ENCODE measurements at places on chromosomes 11 and 22.

DNA sequence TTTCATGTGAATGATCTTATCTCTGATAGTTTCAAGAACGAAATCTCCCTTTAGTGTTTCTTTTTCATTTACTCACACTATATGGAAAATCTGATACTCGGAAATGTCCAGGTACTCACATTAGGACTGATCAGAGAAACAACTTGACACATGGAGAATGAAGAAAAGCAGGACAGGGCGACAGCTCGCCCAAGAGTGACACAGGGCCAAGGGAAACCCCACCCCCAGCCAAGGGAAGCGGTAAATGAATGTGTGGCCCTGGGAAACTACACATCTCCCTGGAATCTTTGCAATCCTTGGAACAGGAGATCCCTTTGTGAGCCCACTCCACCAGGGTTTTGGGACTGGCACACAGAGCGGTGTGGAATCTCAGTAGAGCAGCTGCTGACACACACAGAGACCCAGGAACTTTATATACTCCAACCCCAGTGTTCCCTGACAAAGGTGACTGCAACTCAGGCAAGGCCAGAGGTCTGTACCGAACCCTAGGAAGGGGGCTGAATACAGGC, 303.7 kb upstream of the ARHGAP42 start:
- no peak for DNase-seq

DNA sequence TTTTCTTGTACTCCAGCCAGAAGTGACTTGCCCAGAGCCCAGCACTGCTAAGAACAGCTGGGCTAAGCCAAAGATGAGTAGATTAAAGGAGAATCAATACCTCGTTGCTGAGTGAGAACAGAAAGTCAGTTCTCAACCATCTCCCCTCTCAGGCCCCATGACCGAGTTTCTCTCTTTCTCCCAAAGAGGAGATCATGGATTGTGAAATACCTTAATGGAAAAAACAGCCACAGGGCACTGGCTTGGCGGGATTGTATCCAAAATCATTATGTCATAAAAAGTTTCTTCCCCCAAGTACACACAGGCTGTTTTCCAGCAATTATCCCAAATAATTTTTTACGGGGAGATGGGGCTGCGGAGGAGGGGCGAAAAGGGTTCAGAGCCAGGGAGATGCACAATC, 111.8 kb upstream of the TMEM45B start:
- no peak for DNase-seq

DNA sequence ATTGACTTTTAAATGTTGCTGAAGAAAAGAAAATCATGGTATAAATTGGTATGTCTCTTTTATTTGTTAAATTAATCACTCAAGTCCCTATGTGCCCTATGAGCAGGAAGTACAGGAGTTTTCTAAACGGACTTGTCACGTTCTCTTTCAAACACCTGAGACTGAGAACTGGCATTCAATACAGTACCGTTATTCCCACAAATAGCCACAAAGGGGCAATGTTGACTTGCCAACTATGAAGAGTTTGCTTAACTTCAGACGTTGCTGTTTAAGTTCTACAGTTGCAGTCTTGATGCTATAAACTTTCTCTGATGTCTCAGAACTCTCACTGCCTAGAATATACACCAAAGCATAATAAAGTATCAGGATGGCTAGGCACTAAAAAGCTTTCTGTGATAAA, 7.6 kb downstream of the OR56A1 start:
- DNase-seq = no peak

DNA sequence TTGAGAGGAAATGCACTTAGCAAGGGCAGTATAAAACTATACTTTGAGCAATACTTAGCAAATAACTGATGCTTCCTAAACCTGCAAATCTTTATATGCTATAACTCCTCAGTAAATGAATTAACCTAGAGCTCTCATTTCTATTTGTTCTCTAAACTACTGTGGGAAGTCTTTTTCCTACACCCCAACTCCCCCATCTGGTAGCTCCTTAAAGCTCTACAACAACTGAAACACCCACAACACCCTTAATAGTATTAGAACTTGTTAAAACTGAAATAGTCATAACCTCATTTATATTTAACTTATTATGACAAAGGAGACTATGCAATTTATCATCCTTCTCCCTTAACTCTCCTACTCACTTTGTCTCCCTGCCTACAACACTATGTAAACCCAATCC, 43.4 kb downstream of the GUCY1A2 start:
- no peak for DNase-seq

DNA sequence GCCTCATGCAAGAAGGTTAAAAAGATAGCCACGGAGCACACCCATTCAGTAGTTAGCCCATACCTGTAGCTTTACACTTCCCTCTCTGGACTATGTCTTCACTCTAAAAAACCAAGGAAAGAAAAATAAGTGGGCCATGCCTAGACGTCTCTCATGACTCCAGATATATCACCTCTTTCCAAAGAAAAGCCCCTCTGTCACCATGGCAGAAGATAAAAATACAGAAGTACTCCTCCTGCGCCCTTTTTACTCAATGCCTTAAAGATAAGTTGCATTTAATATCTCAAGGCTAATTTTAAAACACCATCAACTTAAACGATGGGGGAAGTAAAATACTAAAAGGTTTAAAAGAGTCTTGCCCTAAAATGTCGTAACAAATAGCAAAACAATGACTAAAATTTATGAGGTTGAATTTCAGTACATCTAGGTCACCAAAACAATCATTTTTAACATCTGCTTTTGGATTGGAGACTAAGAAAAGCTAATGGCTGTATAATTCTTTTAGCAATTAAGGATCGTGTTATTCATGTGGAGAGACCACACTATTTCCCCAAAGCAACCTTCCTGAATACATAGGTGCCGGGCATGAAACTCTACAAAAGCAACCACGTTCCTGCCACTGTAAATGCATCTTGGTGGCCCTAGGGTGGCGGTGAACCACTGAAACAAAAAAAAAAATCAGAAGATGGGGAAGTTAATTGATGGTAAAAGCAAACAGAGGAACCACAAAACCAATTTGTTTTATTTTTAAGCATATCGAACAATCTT, 46.0 kb downstream of the CELF1 start:
- DNase-seq = no peak

GRCh38 chr11:128619540-128620308, 32.4 kb upstream of the ETS1 start:
- DNase-seq = no peak

DNA sequence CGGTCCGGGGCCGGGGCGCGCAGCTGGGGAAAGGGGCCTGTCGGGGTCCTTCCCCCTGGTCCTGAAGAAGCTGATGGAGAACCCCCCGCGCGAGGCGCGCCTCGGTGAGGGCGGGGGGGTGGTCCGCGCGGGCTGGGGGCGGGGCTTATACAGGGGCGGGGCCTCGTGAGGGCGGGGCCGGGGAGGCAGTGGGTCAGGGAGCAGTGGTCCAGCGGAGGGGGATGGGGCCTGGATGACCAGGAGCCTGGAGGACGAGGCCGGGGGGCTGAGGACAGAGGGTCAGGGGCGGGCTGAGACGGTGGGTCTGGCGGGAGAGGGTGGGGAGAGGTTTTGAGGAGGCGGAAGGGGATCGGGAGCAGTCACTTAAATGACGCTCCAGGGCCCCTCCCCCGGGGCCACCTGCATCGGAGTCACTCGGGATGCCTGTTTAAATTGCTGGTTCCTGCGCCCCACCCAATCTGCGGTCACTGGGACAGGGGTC, 396 bp downstream of the TEF start:
- DNase-seq = peak; percentile 56

GRCh38 chr11:130536106-130537040, 87.9 kb downstream of the ADAMTS15 start:
- DNase-seq = no peak

GRCh38 chr11:120929664-120930154, 94.2 kb upstream of the TBCEL start:
- peak; percentile 25 for DNase-seq

DNA sequence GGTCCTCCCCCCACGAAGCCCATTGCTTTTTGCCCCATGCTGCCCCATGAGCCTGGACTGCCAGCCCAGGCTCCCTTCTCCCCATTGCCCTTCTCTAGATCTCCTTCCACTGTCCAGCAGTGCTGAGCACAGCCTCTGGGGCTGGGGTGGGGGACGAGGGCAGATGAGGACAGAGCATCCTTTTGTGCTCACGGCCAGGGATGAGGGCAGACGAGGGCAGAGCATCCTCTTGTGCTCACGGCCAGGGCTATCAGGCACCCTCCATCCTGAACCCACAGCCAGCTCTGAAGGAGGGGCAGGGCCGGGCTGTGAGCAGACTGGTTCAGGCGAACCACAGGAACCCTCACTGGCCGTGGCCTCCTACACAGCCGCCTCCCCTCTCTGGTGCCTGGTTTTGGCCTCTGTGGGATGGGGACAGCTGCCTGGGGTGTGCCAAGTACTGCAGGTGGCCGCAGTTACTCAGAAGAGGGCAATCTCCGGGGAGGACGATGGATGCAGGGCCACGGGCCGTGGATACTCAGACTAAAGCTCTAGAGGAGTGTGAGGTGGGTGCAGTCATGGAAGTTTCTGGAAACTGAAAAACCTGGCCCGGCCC, 1258.8 kb downstream of the BRD1 start:
- no peak for DNase-seq

DNA sequence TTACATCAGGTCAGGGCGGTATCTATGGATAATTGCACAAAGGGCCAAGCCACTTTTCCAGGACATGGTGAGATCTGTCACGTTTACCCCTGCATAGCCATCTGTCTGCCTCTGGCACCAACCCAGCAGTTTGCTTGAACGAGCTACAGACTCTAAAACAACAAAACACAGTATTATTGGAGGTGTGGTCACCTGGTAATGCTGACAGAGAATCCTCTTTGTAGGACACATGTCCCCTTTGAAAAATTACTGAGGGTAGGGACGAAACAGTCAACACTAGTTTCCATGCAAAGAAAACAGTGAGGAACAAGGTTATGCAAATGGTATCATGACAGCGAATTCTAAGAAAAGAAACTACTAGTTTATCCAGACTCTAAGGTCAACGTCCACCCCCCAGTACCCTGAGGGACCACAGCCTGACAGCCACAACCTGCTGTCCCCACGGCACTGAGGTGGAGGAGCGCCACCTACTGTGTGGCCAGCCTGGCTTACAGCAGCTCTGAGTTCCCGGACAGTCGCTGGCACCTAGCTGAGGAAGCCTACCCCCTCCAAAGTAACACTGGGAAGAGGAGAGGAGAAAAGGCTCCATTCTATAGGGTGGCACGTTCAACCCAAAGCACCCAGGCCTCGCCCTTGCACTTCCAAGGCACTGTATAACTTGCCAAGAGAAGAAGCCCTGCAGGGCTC, 117.4 kb upstream of the BID start:
- no peak for DNase-seq

GRCh38 chr11:60776167-60776566, 9.0 kb upstream of the MS4A10 start:
- DNase-seq = no peak

DNA sequence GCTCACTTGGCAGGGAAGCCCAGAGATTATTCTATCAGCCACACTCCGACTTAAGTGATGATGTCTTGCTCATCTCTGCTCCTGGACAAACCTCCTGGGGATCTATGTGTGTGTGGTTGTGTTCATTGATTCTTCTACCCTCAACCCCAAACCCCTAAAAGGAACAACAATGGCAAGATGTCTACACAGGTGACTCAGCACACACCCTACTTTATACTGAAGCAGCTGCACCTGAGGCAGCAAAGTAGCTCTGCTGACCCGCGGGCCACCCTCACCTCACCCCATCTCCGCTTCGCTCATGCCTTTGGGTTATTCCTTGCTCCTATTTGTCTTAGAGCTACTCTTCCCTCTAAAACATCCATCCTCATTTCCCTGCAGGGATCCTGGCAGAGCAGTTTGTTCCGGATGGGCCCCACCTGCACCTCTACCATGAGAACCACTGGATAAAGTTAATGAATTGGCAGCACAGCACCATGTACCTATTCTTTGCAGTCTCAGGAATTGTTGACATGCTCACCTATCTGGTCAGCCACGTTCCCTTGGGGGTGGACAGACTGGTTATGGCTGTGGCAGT, 38.7 kb downstream of the TMEM45B start:
- DNase-seq = no peak

DNA sequence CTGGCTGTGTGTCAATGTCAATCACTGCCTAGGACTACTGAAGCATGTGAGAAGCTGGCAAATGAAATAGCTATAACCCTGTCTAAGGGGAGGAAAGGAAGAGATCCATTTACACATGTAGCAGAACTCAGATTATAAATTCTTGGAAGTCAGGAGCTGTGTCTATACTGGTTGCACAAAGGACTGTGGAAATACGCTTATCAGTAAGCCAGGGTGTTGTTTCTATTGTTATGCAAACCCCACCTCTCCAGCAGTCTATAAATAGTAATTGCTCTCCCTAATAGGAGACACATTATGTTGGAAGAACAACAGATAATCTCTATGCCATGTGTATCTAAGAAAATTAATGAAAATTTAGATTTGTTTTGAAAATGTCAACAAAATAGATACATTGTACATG, 693.4 kb upstream of the CCDC90B start:
- DNase-seq = no peak

DNA sequence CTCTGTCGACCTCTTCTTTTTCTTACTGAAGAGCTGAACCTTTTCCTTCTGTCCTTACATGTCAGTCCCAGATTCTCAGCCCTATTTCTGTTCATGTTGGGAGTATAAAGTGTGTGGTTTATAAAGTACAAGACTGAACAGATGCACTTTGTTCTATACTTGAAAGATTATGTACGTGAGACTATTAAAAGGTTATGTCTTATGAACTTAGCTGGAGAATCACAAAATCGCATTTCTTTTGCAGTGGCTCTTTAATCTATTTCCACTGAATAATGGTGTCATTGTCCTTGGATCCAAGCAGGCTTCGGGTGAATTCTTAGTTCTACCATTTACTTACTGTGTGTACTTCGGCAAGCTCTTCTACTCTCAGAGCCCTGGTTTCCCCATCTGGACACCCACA, 558.4 kb downstream of the TMEM135 start:
- no peak for DNase-seq

GRCh38 chr11:66360406-66361073, 11.0 kb downstream of the SLC29A2 start:
- DNase-seq = no peak

GRCh38 chr22:28942801-28943500, 59.6 kb downstream of the ZNRF3 start:
- no peak for DNase-seq

GRCh38 chr11:120810251-120810650, 213.7 kb upstream of the TBCEL start:
- DNase-seq = no peak

- DNase-seq = no peak
Observed at GRCh38 chr22:24699876-24700275, 74.6 kb downstream of the PIWIL3 start.
